Stomach (tissue), 19 donors: ENCODE measurements at places on chromosomes 7 and 10.

GRCh38 chr10:5159126-5159525 lies 25.8 kb downstream of the AKR1C8 start:
- no peak for DNase-seq
- no peaks in the 10 kb centered on the region for H3K27me3 ChIP-seq
- H3K36me3 ChIP-seq: no peaks in the 10 kb centered on the region
- no peak overlapping the region for H3K4me3 ChIP-seq

- H3K4me1 ChIP-seq: peaks cover 68% of the 10 kb centered on the region
- DNase-seq: peak; percentile 87
- no peaks in the 10 kb centered on the region for H3K36me3 ChIP-seq
- no peaks in the 10 kb centered on the region for H3K27me3 ChIP-seq
Observed at GRCh38 chr10:31697271-31698180, 231.1 kb downstream of the ARHGAP12 start.

DNA sequence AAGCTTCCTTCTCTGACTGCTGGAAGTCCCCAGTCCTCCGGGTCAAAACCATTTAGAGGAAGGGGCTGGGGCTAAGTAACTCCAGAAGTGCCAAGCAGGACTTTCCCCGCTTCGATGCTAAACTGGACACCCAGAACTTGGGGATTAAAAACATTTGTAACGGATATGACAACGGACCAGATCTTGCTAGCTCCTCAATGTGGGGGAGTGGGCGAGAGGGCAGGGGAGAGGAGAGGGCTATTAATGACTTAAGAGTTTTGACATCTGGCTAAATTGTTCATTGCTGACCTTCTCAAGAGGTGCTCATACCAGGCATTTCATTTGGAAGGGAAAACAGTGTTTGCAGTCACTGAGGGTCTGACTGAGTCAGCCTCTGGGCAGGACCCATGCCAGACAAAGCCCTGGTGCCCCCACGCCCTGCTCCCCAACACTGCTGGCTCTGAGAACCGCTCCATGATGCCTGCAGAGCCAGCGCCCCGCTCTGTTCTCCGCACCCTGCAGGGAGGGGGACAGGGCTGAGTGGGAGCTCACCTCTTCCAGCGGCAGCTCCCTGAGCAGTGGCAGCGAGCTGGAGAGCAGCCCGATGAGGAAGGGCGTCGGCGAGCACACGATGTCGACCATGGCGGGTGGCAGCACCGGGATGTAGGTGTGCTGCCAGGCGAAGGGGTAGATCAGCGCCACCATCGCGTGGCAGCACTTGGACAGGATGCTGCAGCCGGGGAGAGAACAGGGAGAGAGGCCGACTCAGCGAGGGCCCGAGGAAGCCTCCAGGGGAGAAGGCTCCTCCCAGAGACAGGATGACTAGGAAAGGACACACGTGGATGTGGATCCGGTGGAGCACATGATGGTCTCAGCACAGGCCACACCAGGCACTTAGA lies 47.7 kb upstream of the MKRN1 start:
- no peaks in the 10 kb centered on the region for H3K36me3 ChIP-seq
- H3K4me1 ChIP-seq: no peaks in the 10 kb centered on the region
- no peaks in the 10 kb centered on the region for H3K27me3 ChIP-seq

DNA sequence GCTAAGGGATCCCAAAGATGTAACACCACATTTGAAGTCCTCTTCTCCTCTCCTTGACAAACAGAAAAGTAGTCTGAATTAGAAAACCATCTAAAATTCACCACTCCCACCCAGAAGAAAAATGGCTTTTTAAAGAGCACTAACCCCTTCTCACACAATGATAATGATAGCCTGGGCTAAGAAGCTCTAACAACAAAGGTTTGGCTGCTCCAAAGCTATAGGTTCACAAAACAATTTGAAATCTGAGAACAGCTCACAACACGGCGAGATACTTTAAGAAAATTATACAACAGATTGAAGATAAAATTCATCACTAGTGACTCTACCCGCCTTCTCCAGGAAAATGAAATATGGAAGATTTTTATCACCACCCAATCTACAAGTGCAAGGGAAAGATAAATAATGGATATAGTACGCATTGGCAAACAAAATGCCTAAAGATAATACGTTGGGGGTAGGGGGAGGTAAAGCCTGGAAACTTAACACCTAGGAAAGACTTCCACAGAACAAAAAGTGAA lies 7.4 kb downstream of the ITGB1 start:
- DNase-seq: no peak
- H3K27me3 ChIP-seq: no peaks in the 10 kb centered on the region
- no peak overlapping the region for H3K4me3 ChIP-seq

DNA sequence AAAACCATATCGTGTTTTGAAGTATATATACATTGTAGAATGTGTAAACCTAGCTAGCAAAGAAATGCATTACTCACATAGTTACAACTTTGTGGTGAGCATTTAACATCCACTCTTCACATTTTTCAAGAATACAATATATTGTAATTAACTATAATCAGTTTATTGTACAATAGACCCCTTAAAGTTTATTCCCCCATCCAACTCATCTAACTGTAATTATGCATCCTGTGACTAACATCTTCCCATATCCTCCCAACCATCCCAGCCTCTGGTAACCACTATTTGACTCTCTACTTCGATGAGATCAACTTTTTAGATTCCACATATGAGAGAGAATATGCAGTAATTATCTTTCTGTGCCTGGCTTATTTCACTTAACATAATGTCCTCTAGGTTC lies 526.4 kb downstream of the KIF20B start:
- no peak overlapping the region for H3K4me3 ChIP-seq
- no peak for DNase-seq
- no peaks in the 10 kb centered on the region for H3K27me3 ChIP-seq
- H3K36me3 ChIP-seq: no peaks in the 10 kb centered on the region

- peaks cover 35% of the 10 kb centered on the region for H3K27me3 ChIP-seq
- no peak for DNase-seq
- peak overlapping the region; percentile 96 for H3K27ac ChIP-seq
- no peaks in the 10 kb centered on the region for H3K36me3 ChIP-seq
- peaks cover 13% of the 10 kb centered on the region for H3K4me1 ChIP-seq
Observed at GRCh38 chr10:96090463-96090800, 39.7 kb upstream of the ZNF518A start.

- H3K27me3 ChIP-seq: no peaks in the 10 kb centered on the region
- no peak overlapping the region for H3K4me3 ChIP-seq
- no peaks in the 10 kb centered on the region for H3K36me3 ChIP-seq
- no peaks in the 10 kb centered on the region for H3K4me1 ChIP-seq
- H3K27ac ChIP-seq: no peak overlapping the region
Observed at GRCh38 chr10:111835574-111835973, 348.0 kb downstream of the GPAM start.
